Naive thymus-derived CD8-positive, alpha-beta T cell (primary cell): ENCODE measurements at places on chromosomes 5 and 9. TPM values are rescaled to one million over a fixed set of nuclear protein-coding genes. Genes with fewer than 3 reads are reported as not detected.

GRCh38 chr5:74895906-74896305, 29.7 kb upstream of the FAM169A start:
- no peak overlapping the region for H3K4me3 ChIP-seq
- peaks cover 6% of the 10 kb centered on the region for H3K36me3 ChIP-seq
- H3K27ac ChIP-seq: no peak overlapping the region
- no peaks in the 10 kb centered on the region for H3K4me1 ChIP-seq
- no peaks in the 10 kb centered on the region for H3K27me3 ChIP-seq

The INSYN2B gene
- total RNA-seq: not detected

The WNT8A gene
- total RNA-seq: not detected

- no peak overlapping the region for H3K27ac ChIP-seq
Measured at GRCh38 chr9:16213781-16214515, 656.5 kb downstream of the BNC2 start.

GRCh38 chr9:129568560-129569501, 52.1 kb downstream of the C9orf50 start:
- no peak for DNase-seq
- H3K27me3 ChIP-seq: peaks cover 4% of the 10 kb centered on the region
- H3K36me3 ChIP-seq: no peaks in the 10 kb centered on the region
